A549 (cell line): ENCODE measurements at places on chromosomes 2 and 18.

DNA sequence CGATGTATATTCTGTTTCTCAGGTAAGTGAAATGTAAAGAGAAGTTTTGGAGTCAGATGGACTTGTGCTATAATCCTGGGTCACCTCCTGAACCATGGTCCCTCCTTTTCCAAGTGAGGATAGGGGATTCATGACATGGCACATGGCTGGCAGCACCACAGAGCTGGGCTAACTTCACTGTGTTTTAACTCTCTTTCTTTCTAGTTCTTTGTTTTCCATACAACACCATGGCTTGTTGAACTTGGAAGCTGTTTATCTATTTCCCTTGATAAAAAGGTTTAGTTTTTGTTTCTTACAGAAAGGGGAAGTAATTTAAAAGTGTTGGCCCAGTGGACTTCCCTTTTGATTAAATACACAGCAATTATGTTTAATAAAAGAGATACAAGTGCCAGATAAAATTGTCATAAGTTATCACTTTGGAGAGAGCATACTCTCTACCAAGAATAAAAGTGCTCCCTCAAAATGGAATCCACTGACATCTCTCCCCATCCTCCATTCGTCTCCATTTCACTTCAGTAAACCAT, 90.4 kb downstream of the PLCL1 start:
- DNase-seq = no peak

- no peak for DNase-seq
These were observed 25.3 kb downstream of the NABP1 start for GRCh38 chr2:191703079-191703725.

DNA sequence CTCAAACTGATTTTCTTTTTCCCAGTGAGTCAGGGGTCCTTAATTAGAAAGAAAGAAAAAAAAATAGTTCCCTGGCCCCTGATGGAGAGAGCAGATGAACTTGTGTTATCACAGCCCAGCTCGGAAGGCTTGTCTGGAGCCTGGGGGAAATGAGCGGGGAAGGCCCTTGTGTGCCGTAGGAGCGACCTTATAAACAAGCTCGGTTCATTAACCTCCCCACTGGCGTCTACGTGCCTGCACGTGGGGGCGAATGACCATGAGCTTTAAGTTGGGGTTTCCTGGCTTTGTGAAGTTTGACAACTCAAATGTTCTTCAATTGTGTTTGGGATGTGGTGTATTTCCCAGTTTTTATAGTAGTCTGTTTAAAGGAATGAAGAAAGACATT, 69.5 kb downstream of the EPAS1 start:
- no peak for DNase-seq

DNA sequence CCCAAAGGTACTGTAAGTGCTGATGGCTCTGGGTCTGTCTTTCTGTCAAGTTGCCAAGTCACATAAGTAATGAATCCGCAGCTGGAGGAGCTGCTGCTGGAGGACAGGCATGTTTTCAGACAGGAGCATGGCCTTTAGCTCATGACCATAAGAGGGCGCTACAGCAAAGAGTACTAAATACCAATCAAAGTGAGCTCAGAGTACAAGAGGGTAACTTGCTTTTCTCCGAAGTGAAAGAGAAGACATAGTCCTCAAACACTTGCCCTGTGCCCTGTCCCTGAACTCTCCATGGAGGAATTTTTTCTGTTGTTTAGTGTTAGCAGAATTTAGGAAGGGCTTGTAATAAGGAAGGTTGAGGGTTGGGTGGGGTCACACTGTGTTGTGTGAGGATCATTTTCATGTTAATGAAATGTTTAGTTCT, 58.0 kb upstream of the EML6 start:
- DNase-seq = no peak

GRCh38 chr18:60668583-60668982, 296.0 kb upstream of the MC4R start:
- no peak for DNase-seq

GRCh38 chr2:140808820-140809219, 1322.0 kb downstream of the LRP1B start:
- no peak for DNase-seq

GRCh38 chr2:174779361-174779928, 15.2 kb upstream of the CHRNA1 start:
- DNase-seq = no peak

DNA sequence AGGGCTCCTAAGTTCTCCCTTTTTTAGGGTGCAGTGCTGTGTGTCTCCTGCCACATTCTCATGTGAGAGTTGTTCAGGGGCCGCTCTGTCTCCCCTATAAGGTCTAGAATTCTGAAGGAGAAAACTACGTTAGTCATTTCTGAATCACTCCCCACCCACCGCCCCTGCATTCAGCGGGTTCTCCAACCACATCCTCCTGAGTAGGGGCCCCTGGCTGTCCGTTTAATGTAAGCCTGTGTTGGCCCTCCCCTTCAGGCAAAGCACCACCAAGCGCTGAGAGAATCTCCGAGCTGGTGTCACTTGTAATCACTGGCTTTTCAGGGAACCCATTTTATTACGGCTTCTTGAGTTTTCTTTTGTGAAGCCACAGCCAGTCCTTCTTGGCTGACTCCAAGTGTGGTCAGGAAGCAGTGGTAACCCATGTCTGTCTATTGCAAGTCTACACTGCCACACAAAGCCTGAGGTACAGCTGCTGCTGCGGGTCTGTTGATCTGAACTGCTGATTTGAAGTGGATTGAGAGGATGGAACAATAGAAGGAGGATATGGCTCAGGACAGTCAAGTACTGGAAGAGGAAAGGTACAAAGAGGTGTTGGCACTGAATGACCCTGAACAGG, 16.9 kb downstream of the LCT start:
- no peak for DNase-seq

DNA sequence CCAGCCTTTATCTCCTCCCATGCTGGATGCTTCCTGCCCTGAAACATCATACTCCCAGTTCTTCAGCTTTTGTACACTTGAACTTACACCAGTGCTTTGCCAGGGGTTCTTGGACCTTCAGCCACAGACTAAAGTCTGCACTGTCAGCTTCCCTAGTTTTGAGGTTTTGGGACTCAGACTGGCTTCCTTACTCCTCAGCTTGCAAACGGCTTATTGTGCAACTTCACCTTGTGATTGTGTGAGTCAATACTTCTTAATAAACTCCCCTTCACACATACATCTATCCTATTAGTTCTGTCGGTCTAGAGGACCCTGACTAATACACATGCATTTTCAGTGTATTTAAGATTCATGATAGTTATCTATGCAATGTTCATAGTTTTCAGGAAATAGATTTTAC, 35.8 kb upstream of the ZNF804A start:
- no peak for DNase-seq

- DNase-seq = no peak
These were observed 11.0 kb upstream of the ALPK2 start for GRCh38 chr18:58639751-58640427.

DNA sequence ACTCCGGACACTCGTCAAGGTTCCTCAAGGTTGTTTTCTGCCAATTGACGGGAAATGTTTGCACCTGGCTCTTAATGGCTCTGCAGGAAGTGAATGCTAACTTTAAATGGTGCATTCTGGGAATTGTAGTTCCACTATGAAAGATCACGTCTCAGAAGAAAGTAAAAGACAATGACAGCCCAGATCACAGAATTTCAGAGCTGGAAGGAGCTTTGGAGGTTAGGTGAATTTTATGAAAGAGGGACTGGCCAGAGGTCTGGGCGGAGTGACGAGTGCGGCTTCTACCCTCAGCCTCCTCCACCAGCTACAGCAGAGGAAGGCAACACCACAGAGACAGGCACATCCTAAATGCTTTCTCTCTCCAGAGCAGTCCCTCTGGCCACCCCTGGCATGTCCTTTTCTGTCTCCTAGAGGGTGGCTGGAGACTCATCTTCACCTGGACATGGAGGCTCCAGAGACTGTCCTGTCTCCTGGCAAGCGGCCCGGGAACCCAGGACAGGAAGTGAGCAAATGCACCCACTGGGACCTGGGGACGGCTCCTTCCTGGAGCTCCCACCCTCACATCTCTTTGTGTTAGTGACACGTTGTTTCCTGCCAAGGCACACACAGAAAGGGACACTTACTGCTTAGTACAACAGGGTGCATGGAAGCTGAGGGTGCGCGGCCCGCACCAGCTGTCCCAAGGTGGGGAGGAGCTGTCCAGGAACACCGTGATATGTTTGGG, 19.4 kb downstream of the THAP4 start:
- DNase-seq = no peak

- peak; percentile 14 for DNase-seq
These were observed 6.0 kb downstream of the SPEG start for GRCh38 chr2:219440388-219441256.

DNA sequence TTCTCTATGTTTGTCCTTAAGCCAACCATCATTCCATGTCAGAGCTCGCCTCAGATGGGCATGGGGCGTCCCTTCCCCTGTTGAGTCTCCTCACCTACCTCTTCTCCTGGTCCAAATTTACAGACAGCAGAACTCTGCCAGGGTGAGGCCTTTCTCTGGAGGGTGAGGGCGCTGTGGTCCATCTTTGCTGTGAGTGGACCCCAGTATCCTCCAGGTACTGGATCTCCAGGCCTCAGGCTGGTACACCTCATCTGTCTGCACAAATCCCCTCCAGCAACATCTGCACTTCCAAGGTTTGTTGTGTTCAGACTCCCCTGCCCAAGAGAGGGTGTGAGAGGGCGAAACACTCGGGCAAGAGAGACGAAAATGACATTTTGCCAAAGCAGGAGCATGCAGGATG, 63.9 kb upstream of the EDAR start:
- no peak for DNase-seq

DNA sequence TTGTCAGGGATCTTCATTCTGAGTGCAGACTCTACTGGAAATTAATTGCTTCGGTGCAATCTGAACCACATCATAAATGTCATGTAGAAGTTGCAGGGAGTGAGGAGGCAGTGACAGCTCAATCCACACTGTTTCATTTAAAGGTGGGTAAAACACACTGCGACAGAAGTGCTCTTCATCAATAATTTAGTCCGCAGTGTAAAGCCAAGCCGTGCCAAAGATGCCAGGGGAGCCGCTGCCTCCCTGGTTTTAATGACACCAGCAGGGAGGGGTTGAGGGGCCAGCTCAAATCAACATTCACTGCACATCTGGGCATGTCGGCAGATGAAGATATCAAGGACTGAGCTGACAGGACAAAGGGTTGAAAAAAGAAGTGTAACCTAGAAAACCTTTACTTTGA, 305.7 kb upstream of the VRK2 start:
- DNase-seq = no peak

- no peak for DNase-seq
These were observed 8.6 kb downstream of the DNAJC10 start for GRCh38 chr2:182724656-182725055.

DNA sequence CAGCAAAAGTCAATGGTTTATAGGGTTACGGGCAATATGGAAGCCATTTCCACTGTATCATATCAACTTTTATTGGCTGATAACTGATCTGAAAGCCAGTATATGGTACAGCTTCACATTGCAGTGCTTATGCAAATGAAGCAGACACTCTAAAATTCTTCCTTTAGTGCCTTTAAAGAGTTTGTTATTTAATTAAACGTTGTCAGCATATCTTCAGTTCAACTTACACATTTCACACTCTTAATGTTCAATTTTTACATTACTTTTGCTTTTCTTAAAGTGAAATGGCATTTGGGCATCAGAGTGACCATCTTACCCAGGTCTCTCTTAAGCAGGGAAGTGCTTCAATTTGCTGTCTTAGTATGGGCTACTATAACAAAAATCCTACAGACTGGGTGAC, 420.1 kb downstream of the NCKAP5 start:
- DNase-seq = no peak

DNA sequence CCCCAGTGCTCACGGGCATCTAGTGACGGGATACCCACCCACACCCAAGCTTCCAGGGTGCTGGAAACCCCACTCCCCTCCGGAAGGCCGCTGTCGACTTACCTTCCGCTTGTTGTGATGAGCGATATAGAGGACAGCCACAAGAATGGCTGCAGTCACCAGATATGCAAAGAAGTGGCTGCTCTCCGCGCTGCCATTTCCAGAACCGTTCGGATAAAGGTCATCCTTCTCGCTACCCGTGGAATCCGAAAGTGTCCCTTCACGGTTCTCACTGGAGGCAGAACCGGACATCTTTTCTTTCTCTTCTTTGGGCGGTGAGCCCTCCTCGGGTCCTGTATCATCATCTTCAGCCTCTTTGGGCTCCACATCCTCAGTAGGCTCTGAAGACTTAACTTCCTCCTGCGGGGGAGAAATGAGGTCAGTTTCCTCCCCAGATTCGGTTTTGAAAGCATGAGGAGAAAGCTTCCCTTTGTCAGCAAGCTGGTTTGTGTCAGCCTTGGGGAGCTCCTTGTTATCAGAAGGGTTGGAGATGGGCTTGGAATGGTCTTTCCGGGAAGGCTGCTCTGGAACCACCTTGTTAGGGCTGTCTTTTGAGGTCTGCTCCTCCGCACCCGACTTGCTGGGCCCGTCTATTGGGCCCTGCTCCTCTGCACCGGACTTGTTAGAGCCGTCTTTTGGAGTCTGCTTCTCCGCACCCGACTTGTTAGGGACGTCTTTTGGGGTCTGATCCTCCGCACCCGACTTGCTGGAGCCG, 1.2 kb downstream of the TGOLN2 start:
- no peak for DNase-seq
